ENCODE measurements at places on chromosomes 13 and 19.

- no peak for DNase-seq
Observed at GRCh38 chr13:66532845-66533244, 697.3 kb downstream of the PCDH9 start.

GRCh38 chr13:46058268-46058667 is 5.7 kb upstream of the ZC3H13 start:
- DNase-seq, result no peak

DNA sequence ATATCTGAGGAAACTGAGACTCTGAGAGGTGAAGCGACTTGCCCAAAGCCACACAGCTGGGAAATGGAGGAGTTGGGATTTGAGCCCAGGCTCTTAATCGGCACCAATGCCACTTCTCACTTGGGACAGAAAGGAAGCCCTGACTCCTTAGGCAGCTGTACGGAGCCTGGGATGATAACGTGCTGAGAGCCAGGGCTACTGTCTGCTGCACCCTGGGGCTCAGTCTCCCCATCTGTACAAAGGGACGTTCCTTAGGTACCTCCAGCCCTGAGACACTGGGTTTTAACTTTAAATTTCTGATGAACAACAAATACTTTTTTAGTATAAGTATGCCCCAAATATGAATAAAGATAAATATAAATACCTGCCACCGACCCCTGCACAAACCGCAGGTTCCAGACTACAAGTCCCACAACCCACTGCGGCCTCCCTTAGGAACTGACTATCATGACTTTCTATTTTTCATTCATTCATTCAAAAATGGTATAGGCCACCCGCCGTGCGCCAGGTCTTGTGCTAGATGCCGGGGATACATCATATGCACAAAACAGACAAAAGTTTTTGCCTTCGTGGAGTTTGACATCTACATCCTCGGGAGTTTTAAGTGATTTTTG is 776 bp upstream of the NCLN start:
- peak; percentile 69 for DNase-seq

GRCh38 chr13:63156816-63157215 is 1741.2 kb upstream of the PCDH20 start:
- no peak for DNase-seq

DNA sequence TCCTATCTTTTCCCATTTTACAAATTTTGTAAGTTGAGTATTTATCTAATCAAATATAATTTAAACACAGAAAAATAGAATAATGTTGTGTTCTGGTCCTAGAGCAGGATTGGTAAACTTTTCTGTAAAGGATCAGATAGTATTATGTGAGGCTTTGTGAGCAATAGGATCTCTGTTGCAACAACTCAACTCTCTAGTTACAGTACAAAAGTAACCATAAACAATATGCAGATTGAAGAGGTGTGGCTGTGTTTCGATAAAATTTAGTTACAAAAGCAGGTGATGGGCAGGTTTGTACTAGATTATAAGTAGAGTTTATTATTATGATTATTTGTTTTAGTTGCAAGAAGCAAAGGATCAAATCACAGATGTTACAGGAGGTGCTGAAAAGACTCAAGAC is 15.2 kb upstream of the C1QTNF9B start:
- no peak for DNase-seq

GRCh38 chr13:109900320-109900719 is 113.9 kb upstream of the IRS2 start:
- no peak for DNase-seq

DNA sequence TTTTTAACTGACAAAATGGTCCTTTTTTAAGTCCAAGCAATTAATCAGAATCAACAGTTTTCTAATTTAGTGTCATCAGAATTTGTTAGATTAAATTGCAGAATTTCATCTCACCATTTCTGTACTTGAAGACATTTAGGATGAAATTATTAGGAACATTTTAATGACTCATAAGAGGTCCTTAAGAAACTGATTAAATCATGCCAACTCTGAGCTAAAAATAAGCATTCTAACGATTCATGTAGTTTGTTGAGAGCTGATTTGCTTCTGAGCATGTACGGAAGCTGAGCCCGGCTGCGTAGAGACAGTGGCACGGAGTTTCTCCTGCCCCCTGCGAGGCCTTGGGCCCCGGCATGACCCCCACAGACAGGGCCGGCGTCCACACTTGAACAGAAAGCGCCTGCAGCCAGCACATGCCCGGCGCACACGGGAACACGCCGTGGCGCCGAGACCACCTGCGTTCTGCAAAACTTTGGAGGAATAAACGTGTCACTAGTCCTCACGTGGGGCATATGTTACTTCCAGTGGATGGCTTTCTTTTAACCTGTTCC is 89.7 kb upstream of the MCF2L start:
- no peak for DNase-seq

DNA sequence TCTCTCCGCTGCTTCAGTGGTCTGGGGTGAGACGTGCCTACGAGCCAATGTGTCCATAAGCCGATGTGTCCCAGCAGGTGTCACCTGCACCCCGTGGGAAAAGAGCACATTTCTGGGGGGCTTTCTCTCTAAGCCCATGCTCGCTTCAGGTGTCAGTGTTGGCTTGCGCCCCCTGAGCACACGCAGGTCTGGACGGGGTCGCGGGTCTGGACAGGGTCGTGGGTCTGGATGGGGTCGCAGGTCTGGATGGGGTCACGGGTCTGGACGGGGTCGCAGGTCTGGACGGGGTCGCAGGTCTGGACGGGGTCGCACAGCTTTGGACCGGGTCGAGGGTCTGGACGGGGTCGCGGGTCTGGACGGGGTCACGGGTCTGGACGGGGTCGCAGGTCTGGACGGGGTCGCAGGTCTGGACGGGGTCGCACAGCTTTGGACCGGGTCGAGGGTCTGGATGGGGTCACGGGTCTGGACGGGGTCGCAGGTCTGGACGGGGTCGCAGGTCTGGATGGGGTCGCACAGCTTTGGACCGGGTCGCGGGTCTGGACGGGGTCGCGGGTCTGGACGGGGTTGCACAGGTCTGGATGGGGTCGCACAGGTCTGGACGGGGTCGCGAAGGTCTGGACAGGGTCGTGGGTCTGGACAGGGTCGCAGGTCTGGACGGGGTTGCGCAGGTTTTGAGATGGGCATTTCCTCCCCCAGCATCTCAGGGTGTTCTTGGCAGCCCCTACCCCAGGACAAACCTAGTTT is 24.5 kb upstream of the TFDP1 start:
- DNase-seq, result no peak

DNA sequence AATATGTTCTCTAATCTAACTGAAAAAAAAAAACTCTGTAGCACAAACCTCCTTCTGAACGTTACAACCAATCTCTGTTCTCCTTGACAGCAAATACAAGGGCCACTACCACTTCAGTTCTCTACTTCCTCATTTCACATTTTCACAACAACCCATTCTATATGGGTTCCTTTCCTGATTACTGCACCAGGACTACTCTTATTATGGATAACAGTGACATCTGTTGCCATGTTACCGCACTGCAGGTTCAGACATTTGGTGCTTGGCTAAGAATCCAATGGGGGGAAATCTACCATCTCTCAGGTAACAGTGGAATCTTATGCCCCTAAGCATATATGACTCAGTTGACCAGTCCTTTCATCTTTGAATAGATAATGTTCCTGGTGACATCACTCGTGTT is 11.6 kb upstream of the FPR3 start:
- DNase-seq, result no peak

DNA sequence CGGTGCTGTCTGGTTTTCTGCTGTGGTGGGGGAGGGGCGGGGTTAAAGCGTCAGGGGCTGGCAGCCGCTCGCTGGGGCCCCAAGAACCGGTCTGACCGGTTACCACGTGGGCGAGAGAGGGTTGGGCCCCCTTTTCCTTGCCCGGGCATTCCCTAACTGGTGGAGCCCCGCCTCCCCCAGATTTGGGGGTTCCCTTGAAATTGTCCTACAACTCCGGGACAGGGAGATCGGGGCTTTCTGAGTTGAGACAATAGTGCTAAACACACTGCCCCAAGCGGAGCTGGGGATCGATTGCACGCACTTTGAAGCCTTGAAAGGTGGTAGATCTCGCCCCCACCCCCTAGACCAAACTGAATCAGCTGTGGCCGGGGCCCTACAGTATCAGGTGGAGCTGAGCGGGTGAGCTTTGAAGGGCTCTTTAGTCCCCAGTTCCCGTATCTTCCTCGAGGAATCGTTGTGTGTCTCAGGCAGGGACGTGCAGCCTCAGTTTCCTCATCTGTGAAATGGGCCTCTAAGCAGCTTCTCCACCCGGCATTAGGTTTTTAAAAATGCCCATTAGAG is 4.8 kb downstream of the IER2 start:
- DNase-seq, result peak; percentile 75

GRCh38 chr19:48806518-48806817 is 4.4 kb downstream of the BCAT2 start:
- no peak for DNase-seq

DNA sequence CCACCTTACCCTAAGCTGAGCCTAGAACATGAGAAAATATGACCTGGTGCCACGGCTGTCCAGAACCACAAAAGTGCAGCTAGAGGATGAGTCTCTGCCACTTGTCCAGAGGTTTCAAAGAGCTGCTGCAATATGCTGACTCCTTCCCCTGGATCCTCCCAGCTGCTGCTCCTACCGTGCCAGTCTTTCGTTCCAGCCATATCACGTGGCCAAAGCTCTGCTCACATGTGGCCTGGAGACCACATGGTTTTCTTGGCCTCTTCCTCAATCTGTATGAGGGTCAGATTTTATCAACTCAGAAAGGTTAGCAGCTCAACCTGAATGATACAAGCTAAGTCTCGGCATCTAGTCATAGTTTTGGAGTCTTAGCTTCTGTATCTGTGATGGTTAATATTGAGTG is 3.2 kb upstream of the SACS start:
- no peak for DNase-seq

GRCh38 chr13:44516771-44517170 is 59.4 kb downstream of the TSC22D1 start:
- no peak for DNase-seq

DNA sequence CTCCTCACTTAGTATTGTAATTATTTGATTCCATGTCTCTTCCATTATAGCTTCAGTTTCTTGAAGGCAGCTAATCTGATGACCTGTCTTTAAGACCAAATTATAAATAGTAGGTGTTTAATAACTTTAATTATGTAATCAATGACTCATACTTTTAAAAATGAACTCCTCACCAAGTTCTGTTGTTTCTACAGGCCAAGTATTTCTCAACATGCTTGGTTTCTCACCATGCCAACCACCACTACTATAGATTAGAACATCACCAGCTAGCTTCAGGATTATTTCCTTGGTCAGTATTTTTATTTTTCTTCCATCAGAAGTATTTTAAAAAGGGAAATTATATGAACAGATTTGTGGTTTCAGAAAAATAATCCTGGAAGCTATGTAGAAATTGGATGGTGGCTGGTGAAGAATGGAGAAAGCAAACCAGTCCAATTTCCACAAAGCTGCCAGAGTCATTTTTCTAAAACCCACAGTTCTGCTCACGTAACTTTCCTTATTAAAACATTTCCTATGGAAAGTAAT is 237.7 kb upstream of the DACH1 start:
- no peak for DNase-seq

DNA sequence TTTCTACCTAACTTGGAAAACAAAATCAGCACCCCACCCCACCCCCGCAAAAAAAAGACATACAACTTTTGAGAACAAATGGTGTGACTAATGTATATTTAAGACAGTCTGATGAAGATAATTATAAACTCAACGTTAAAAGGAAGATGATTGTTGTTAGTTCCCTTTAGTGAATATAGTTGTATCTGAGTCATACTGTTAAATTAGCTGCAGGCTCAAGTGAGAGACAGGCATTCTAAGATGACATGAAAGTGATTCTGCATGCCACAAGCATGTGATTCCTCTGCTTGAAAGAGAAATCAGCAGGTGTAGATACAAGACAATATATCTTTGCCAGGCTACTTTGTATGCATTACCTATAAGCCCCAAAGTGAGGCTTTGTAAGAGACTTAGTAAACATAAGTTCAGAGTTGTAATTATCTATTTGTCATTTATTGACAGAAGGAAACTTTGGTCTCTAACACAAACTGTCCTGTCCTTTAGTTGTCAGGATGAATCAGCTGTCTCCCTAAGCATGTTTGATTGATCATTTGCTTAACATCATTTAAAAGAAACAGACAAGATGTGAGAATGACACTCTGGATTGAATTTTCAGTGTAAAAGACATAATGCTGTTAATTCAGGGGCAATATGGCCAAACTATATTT is 319.4 kb upstream of the HTR2A start:
- no peak for DNase-seq

DNA sequence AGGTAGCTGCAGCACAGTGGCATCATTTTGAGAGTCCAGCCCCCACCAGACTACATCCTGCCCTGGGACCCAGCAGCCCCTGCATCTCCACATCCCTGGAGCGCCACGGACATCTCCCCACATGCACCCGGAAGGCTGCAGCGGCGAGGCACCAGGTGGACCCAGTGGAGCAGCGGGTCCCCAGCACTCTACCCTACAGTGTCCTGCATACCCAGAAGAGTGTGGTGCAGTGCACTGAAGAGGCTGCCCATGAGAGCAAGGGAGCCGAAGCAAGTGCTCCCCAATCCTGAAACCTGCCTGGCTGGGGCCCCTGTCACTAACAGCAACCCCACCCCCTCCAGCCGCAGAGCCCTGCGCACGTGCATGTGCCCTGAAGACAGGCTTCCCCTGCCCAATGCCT is 21.3 kb upstream of the SLC7A9 start:
- no peak for DNase-seq

- no peak for DNase-seq
Observed at GRCh38 chr13:112648101-112648500, 41.7 kb upstream of the ATP11A start.

DNA sequence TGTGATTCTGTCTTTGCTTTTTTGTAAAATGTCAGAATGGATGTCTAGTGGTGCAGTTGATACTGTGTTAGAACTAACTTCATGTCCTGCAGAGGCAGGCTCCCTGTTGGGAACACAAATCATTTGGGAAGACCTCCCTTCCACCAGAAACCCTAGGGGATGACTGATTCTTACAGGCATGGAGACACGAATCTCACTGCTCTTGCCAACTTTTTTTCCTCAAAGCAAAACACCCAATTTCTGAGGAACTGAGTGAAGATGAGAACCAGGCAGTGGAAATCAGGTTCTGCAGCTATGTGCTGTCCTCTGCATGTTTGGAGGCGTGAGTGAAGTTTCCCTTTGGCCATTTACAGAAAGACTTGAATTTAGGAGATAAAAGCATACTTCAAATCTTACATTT is 87.5 kb upstream of the CSNK1A1L start:
- no peak for DNase-seq

GRCh38 chr13:20553311-20553710 is 13.6 kb upstream of the IFT88 start:
- no peak for DNase-seq

GRCh38 chr19:20351244-20351643 is 184.2 kb downstream of the ZNF486 start:
- no peak for DNase-seq

GRCh38 chr13:49124693-49125304 is 95.3 kb upstream of the MLNR start:
- DNase-seq, result no peak

GRCh38 chr19:5624018-5624663 is 1.3 kb downstream of the SAFB start:
- DNase-seq, result no peak

Measured in activated CD4-positive, alpha-beta T cell treated with anti-CD3 and anti-CD28 coated beads, Interleukin-2, Interleukin-4, amounts not matched to agents 100 ng/mL and 50 ng/mL, durations not matched to agents 16 hours and 8 hours (primary cell).